H1 (cell line): ENCODE measurements at places on chromosomes 3 and 15.

DNA sequence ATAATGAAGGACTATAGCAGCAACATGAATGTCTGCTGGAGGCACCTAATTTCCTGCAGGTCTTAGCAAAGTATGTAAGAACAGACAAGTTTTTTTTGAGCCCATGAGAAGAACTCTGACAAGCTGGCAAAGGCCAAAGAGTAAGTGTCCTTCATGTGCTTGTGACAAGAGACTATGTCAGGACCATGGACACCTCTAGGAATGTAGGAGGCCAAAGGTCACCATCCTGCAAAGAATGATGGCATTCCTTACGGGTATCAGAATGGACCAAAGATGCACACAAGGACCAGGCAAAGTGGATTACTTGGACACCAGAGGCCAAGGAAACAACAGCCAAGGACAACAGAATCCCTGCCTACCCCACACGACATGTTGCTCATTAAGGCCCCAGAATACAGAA lies 858.5 kb upstream of the CFAP20DC start:
- no peaks in the 10 kb centered on the region for H3K4me1 ChIP-seq
- H3K4me3 ChIP-seq: no peak overlapping the region
- H3K36me3 ChIP-seq: no peaks in the 10 kb centered on the region
- H3K27me3 ChIP-seq: no peaks in the 10 kb centered on the region

DNA sequence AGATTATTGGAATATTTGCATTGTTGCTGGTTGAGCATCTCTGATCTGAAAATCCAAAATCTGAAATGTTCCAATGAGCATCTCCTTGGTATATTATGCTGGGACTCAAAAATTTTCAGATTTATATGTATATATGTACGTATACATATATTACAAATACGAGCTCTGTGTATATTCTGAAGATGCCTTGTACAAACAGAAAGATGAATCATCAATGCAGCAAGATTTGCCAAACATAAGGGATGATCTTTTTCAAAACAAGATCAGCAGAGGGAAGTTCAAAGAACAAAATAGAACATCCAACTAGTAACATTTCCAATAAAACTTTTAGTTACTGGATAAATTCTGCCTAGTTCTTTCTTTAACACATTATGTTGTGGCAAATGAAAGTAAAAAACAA lies 42.5 kb downstream of the HERC1 start:
- no peak overlapping the region for H3K27ac ChIP-seq
- H3K4me1 ChIP-seq: no peaks in the 10 kb centered on the region
- DNase-seq: no peak

DNA sequence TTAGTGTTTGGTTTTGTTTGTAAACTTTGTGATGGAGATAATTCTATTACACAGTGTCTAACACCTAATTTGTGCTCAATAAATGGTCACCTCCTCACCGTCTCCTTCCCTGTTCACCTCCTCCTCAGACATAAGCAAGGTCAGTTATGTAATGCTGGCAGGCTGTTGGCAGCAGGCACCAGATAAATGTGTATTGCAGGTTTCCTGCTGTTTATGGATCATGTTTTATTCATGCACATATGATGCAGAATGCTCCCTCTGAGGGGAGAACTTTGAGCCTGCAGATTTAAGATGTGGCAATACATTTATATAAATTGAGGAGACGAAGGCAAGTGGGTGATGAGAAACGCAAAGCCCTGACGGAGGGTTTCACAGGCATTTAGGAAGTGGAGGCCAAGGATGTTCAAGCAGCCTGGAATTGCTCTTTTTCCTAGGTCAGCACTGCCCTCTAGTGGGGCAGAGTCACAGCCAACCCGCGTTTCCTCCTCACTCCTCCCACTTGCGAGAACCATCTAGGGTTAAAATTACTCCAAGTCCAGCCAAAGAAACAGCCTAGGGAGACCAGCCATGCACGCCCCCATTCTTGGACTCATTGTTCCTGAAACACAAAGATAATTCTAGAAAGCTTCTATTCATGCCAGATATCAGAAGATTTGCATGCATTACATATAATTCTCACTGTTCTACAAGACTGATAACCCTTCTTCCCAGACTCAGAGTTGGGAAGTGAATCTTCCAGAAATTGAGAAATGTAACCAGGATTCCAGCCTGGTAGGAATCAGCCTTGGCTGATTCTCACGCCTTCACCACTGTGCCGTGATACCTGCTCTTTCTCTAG lies 228.7 kb downstream of the SLCO3A1 start:
- DNase-seq: peak; percentile 62
- peak overlapping the region; percentile 3; the same call in 1 of the 2 replicates for H3K27ac ChIP-seq
- H3K27me3 ChIP-seq: no peaks in the 10 kb centered on the region
- no peaks in the 10 kb centered on the region for H3K36me3 ChIP-seq

- H3K27me3 ChIP-seq: no peaks in the 10 kb centered on the region
- H3K4me1 ChIP-seq: peaks cover 8% of the 10 kb centered on the region
These were observed 158.6 kb upstream of the NR2F2 start for GRCh38 chr15:96171853-96172296.

DNA sequence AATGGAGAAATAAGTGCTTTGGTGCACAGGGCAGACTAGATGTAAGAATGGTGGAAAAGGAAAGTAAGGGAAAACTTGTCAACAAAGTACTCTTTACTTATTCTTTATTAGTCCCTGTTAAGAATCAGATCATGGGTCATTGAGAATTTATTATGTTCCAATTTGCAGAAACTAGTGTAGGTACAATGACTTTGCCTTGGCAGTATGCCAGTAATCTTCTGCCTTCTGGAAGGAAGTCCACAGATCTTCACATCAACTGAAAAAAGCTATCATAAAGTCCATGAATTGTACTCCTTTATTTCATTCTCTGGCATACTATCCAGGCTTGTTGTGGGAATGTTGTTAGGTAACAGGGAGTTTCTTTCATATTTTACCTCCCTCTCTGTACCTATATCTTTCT lies 88.2 kb upstream of the FLNB start:
- no peaks in the 10 kb centered on the region for H3K27me3 ChIP-seq
- DNase-seq: no peak
- no peak overlapping the region for H3K4me3 ChIP-seq
- no peak overlapping the region for H3K27ac ChIP-seq
- H3K36me3 ChIP-seq: peaks cover 22% of the 10 kb centered on the region

- no peaks in the 10 kb centered on the region for H3K36me3 ChIP-seq
- 0 out of 2 replicates have a peak, but pooled peaks cover 4% of the 10 kb centered on the region for H3K27me3 ChIP-seq
- H3K4me1 ChIP-seq: no peaks in the 10 kb centered on the region; the same call in 1 of the 2 replicates
- no peak overlapping the region for H3K27ac ChIP-seq
- no peak for DNase-seq
These were observed 2.3 kb downstream of the CHP1 start for GRCh38 chr15:41233367-41233771.

DNA sequence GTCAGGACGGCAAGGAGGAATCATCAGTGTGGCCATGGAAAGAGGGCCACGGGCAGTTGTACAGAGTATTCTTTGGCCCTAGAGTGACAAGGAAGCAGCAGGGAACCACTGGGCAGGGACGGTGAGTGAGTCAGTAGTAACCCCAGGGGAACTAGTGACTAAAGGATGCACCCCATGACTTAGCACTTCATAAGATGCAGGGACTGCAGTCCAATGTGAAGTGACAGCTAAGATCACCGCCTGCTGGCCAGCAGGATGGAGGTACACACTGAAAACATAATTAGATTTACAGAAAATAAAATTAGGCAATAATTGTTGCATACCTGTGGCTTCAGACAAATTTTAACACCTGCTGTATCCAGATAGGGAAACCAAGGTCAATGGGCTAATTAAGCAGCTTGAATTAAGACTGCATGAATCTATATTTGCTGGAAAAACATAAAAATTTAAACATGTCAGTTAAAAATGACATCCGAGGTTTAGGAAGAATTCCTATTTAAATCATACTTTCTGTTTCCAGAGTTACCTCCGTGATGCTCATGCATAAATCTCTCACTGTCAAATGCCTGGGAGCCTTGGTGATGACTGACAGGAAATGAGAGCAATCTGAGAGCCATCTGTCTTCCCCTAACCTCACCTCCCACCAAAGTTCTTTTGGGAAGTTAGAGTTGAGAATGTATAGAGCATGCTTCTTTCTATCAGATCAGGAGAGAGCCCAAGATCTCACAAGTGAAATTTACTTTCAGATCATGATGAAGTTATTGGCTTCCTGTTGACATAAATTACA lies 56.5 kb downstream of the DCLK3 start:
- no peak overlapping the region for H3K4me3 ChIP-seq
- H3K27me3 ChIP-seq: no peaks in the 10 kb centered on the region
- no peaks in the 10 kb centered on the region for H3K4me1 ChIP-seq
- H3K27ac ChIP-seq: no peak overlapping the region
- H3K36me3 ChIP-seq: no peaks in the 10 kb centered on the region

GRCh38 chr3:150544726-150545125 lies 1.6 kb downstream of the SERP1 start:
- no peak overlapping the region for H3K27ac ChIP-seq
- H3K4me3 ChIP-seq: peak overlapping the region; percentile 98
- peaks cover 36% of the 10 kb centered on the region for H3K36me3 ChIP-seq
- no peaks in the 10 kb centered on the region; the same call in 1 of the 2 replicates for H3K4me1 ChIP-seq
- DNase-seq: no peak
- no peaks in the 10 kb centered on the region for H3K27me3 ChIP-seq

GRCh38 chr15:24899367-24899766 lies 55.4 kb upstream of the SNRPN start:
- H3K4me1 ChIP-seq: peaks cover 6% of the 10 kb centered on the region
- no peaks in the 10 kb centered on the region for H3K36me3 ChIP-seq
- DNase-seq: no peak
- no peak overlapping the region for H3K4me3 ChIP-seq
- H3K27me3 ChIP-seq: no peaks in the 10 kb centered on the region

DNA sequence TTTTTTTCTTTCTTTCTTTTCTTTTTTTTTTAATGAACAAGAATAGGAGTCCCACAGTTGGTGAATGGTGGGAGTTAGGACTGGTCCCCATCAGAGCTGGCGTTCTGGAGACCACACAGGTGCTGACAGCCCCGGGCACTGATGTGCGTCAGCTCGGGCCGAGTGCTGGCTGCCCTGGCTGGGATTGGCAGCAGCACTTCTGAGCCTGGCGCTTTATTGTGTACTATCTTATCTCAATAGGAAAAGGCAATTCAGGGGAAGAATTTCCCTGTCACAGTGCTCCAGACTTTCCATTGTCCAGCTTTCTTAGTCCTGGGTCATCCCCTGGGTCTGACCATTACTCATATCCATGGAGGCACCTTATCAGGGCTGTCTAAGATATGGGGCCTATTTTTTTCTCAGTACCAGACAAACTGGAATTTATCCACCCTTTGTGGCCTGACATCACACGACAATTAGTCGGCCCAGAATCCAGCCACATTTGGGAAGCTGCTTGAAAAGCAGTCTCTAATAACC lies 54.1 kb downstream of the TMEM44 start:
- H3K36me3 ChIP-seq: no peaks in the 10 kb centered on the region
- no peaks in the 10 kb centered on the region for H3K4me1 ChIP-seq
- no peak for DNase-seq
- H3K27ac ChIP-seq: no peak overlapping the region
- no peak overlapping the region for H3K4me3 ChIP-seq
- no peaks in the 10 kb centered on the region for H3K27me3 ChIP-seq

DNA sequence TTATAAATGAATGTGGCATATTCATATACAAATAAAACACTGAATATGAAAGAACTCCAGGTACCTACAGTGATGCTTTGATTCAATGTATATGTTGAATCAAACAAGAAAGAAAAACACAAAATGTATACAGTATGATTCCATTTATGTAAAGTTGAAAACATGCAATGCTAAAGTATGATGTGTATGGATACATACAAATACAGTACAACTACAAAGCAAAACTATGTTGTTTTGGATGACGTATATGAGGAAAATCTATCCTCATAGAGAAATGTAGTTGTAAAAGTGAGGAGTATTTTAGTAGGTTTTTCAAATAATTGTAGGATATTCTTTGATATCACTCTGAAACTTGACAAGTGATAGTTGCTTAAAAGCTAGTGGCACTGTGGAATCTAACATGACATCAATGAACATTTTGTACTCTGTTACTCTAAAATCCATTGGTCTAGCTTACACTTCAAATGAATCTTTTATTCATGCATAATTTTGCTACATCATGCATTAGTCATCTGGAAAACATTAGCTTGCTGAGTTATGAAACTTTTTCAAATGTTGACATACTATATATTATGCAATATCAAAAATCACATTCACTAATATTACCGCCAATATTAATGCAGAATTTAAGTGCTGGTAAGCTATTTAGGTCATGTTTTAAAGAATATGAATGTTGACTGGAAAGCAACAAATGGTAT lies 278.1 kb upstream of the CHRNA7 start:
- DNase-seq: no peak
- H3K4me3 ChIP-seq: no peak overlapping the region
- no peak overlapping the region for H3K27ac ChIP-seq
- no peaks in the 10 kb centered on the region for H3K27me3 ChIP-seq
- H3K36me3 ChIP-seq: no peaks in the 10 kb centered on the region
- no peaks in the 10 kb centered on the region for H3K4me1 ChIP-seq

DNA sequence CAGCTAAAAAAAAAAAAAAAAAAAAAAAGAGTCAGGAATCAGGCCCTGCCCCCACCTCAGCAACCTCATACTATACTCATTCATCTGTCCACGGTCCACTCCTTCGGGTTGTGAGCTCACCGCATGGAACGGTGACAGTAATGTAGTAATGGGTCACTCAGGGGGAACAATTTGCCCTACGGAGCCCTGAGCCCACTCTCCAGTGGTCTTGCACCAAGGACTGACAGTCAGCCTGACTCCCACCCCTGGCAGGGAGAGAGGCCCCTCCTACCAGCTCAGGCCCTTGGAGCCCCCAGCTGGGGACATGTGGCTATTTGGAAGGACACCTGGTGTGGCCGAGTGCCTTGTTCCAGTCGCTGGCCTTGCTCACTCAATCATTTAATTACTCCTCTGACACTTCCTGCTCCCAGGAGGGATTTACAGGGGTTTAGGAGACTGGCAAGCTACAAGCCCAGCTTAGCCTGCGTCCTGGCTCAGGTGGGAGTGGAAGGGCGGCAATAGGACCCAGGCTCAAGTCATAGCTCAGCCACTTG lies 19.9 kb upstream of the CACNA2D2 start:
- no peak for DNase-seq
- H3K4me3 ChIP-seq: no peak overlapping the region
- H3K27ac ChIP-seq: no peak overlapping the region

- peaks cover 2% of the 10 kb centered on the region; the same call in 1 of the 2 replicates for H3K4me1 ChIP-seq
- no peaks in the 10 kb centered on the region for H3K27me3 ChIP-seq
- H3K4me3 ChIP-seq: peak overlapping the region; percentile 27; the same call in 1 of the 2 replicates
- no peak overlapping the region for H3K27ac ChIP-seq
- peak; percentile 87 for DNase-seq
These were observed 37.3 kb upstream of the RFTN1 start for GRCh38 chr3:16550676-16551341.

DNA sequence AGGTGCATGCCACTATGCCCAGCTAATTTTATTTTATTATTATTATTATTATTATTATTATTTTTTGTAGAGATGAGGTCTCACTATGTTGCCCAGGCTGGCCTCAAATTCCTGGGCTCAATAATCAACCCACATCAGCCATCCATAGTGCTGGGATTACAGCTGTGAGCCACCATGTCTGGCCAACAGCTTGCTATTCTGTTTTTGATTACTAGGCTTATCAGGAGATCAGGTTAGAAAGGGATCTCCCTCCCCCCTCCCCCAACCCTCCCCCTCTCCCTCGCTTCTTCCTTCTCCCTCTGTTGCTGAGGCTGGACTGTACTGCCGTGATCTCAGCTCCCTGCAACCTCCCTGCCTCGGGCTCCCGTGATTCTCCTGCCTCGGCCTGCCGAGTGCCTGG lies 8.6 kb downstream of the CLN6 start:
- DNase-seq: no peak
- H3K27me3 ChIP-seq: no peaks in the 10 kb centered on the region
- H3K4me1 ChIP-seq: no peaks in the 10 kb centered on the region
- peaks cover 24% of the 10 kb centered on the region for H3K36me3 ChIP-seq
- no peak overlapping the region for H3K27ac ChIP-seq

GRCh38 chr3:129233538-129233937 lies 15.9 kb upstream of the COPG1 start:
- no peaks in the 10 kb centered on the region for H3K36me3 ChIP-seq
- DNase-seq: no peak
- H3K27ac ChIP-seq: no peak overlapping the region
- H3K4me1 ChIP-seq: peaks cover 6% of the 10 kb centered on the region
- no peak overlapping the region for H3K4me3 ChIP-seq
- H3K27me3 ChIP-seq: no peaks in the 10 kb centered on the region
